ENCODE measurements at places on chromosomes 7 and 10. TPM values are rescaled to one million over a fixed set of nuclear protein-coding genes. Genes with fewer than 3 reads are reported as not detected.

- DNase-seq = no peak
These were observed 339.1 kb downstream of the HGF start for GRCh38 chr7:81430761-81431160.

DNA sequence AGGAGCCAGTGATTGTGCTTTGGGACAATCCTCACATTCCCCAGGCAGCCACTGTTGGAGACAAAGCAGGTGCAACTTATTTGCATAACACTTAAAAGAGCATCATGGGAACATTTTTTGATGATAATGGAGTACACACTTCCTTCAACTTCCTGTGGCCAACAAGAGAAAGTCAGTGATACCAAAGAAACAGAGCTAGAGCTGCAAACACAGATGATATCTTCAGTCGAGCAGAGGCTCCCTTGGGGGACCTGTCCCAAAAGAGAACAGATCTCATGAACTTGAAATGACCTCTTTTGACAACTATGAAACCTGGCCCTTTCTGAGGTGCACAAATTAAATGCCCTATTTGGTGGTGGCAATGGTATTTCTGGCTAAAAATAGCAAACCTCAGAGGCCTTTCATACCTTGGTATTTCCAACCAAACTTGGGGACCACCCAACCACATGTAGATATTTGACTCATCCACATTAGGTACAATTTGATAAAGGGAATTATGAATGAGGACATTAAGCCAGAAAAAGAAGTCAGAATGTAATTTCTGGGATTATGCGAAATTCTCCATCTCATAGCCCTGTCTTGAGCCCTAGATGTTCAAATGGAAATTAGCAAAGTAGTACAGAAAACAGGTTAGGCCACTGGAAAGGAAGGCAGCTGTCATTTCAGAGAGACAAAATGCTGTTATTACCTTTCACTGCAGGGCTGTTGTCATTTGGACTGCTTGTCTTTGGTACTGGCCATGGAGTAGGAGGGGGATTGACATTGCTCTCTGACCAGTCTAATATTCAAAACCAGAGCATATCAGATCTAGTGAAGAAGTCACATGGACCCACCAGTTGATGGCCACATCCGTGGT is 146.2 kb downstream of the ICA1 start:
- DNase-seq = no peak

DNA sequence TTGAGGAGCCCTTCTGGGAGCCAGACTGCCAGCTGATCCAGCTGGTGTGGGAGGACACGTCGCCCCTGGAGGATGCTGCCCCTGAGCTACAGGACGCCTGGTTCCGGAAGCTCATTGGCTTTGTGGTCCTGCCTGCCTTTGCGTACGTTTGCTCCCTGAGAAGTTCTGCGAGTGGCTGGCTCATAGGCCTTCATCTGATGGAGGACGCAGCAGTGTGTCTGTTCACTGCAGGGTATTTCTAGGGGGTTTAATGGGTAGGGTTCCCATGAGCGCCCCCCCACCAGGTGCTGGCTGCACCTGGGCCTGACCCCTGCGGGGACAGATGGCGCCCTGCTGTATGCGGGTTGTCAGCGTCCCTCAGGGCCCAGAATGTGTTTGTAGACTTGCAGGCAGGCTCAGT is 5.0 kb downstream of the PAOX start:
- DNase-seq = no peak

DNA sequence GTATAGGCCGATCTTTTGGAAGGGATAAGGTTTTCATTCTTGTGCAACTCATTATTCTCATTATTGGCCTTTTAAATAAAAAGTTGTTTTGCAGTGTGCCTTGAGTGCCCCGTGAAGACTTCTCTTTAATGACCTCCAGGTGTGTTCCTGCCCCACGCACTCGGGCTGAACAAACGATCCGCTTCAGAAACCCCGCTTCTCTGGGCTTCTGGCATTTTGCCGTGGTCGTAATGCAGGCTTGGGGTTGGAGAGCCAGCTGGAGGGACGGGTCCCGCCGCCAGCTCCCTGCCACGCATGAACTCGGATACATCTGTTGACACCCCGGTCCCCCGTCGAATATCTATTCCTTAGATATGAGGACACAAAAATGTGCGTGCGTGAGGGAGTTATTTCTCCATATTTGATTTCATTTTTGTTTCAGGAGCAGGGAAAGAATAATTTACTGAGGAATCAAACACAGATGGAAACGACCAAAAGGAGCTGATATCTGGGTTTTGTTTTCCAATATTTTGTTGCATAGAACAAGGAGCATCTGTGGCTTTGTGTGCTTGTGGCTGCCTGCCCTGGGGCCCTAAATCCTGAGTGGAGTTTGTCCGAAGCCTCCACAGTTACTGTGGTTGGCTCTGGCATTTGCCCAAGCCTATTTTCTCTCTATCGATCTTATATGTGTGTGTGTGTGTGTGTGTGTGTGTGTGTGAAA is 17.0 kb upstream of the TTYH3 start:
- DNase-seq = no peak

DNA sequence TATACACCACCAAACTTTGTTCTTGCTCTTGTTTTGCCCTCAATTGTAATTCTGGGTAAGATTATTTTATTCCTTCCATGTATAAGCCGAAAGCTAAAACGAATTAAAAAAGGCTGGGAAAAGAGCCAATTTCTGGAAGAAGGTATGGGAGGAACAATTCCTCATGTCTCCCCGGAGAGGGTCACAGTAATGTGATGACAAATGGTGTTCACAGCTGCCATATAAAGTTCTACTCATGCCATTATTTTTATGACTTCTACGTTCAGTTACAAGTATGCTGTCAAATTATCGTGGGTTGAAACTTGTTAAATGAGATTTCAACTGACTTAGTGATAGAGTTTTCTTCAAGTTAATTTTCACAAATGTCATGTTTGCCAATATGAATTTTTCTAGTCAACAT is 12.5 kb upstream of the CFAP69 start:
- DNase-seq = no peak

The PRLHR gene
- not detected for total RNA-seq

GRCh38 chr10:124259139-124259825 is 159.4 kb downstream of the OAT start:
- peak; percentile 50 for DNase-seq

- DNase-seq = no peak
These were observed 1.9 kb downstream of the INA start for GRCh38 chr10:103278862-103279298.

DNA sequence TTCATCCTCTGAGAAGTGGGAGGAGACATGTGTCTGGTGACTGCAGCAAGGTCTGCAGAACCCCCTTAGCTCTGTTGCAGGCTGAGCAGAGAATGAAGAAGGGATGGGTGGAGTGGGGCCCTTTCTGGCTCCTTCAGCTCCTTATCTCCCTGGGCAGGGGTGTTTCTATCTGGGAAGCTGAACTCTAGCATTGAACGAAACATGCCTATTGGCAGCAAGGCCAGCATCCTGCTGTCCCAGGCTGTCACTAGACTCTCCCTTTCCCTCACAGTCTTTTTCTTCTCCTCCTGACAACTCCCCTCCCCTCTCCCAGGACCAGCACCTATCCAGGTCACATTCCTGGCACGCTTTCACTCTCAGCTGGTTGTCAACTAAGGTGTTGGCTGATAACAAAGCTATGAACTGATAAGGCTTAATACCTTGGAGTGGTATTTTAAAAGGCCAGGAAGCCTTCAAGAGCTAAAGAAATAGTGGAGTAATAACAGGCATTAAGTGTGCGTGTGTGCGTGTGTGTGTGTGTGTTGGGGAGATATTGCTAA is 128.8 kb upstream of the FZD8 start:
- DNase-seq = no peak

- no peak for DNase-seq
These were observed 254.6 kb downstream of the PTEN start for GRCh38 chr10:88117869-88118632.

- no peak for DNase-seq
These were observed 241.0 kb downstream of the PPP1R3A start for GRCh38 chr7:113677811-113678210.

- no peak for DNase-seq
These were observed 336.9 kb downstream of the ADARB2 start for GRCh38 chr10:1400101-1401070.

DNA sequence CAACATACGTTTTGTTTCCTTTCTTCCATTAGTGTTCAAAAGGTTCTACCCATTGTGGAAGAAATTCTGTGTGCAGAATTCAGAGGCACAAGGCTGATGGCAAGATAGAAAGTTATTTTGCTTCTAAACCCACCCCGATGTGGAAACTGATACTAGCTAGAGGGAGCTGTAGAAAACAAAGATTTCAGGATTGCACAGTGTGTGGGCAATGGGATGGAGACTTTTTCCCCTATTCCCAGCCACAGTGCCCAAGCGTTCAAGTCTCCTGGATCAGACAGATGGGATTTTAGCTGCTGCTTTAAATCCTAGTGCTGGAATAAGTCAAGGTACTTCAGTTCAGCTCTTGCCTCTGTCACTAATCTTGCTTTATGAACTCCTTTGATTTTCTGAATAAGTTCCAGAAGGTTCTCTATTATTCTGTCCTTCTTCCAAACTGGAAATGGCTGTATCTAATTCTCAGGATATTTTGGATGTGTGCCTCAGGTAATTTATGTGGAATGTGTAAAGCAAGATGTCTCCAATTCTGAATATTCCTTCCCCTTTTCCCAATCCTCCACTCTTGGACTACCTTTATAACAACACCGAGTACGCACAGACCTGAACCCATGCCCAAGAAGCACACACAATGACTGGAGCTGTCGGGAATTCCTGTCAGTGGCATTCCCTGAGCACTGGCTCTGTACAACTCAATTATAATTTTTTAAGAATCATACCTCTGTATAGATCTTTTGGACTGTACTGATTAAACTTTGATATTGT is 473.0 kb downstream of the PLXDC2 start:
- no peak for DNase-seq

The BEND7 gene
- total RNA-seq = 11.8 TPM

- DNase-seq = no peak
These were observed 192.6 kb upstream of the CCDC6 start for GRCh38 chr10:60098677-60099601.

DNA sequence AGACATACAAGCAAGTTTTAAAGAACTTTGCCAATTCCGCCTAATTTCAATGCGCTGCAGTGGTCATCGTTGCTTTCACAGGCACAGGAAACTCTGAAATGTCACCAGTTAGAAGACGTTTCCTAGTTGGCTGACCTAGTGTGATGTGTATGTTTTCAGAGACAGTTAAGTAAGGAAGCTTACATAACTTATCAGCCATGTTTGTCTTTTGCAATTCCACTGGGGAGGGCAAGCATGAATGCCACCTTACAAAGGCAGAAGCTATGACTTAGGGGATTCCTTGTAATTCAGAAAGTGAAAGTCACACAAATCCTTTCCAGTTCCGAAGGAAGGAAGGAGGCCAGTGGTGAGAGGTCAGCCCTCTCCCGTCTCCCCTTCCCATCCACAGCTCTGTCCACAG is 15.0 kb upstream of the NPS start:
- DNase-seq = no peak

The CPEB3 gene
- total RNA-seq = 7.7 TPM

The SORBS1 gene
- 921 TPM for total RNA-seq

DNA sequence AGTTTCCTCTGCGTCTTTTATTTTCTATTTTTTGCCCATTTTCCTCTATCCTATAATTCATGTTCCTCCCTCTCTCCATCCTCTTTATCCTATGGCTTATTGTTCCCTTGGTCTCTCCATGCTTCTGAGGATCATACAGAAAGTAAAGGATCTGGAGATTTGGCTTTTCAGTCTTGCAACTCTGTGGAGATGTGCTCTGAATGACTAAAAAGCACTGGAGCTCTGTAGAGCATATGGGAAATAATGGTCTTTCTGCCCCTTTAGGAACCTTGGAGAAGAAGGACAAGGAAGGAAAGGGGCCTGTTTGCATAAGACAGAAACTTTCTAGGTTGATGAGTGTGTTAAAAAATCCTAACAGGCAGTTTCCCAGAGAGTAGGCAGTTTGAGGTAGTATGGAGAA is 120.1 kb downstream of the PHTF2 start:
- DNase-seq = no peak

GRCh38 chr7:148397056-148397455 is 193.5 kb upstream of the C7orf33 start:
- DNase-seq = no peak

The GPR22 gene
- 1.1 TPM for total RNA-seq

DNA sequence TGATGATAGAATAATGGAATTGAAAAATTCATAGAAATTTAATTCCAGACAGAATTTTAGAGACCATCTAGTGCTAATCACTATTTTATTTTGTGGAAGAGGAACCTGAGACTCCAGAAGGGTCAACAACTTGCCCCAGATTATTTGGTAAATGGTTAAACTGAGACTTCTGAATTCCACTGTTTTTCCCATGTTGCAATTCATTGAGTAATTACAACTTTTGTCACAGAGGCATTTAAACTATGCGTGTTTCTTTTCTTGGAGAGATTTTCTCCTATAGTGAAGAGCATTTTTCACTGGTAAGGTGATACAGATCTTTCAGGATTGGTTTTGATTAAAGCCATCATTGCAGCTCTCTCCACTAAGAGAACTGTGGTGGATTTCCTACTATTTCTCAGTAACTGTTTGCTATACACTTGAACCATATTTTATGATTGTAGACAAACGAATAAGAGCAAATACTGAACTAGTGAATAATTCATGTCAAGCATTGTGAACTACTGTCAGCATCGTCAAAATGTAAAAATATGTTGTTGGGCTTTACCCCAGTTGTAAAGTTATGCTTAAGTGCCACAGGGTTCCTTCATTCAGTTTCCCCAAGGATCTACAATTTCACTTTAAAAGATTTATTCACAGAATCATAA is 26.5 kb downstream of the LRGUK start:
- DNase-seq = no peak

The EMX2 gene
- total RNA-seq = 0.36 TPM

The DRGX gene
- not detected for total RNA-seq

The TNKS2 gene
- total RNA-seq = 41.4 TPM

The JAKMIP3 gene
- total RNA-seq = 0.71 TPM

GRCh38 chr7:29878081-29878688 is 71.9 kb downstream of the WIPF3 start:
- DNase-seq = no peak

DNA sequence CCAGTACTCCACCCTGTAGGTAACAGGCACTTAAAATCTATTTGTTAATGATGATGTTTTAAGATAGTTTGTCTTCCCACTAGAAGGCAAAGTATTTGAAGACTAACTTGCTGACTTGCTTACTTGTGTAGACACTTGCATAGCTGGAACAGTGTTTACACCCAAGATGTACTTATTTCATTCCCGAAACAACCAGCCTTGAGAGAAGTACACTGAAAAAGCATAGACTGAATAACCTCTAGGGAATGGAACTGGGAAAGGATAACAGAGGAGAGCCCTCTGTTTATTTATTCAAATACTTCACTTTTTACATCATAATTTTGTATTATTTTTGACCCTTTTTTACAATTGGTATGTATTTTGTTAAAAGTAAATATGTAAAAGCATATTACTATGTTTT is 33.1 kb upstream of the TMEM26 start:
- no peak for DNase-seq
